Adrenal gland (tissue), 19 donors: ENCODE measurements at places on chromosomes 2 and 18.

- no peak for DNase-seq
Observed at GRCh38 chr2:214481204-214481603, 70.3 kb downstream of the VWC2L start.

DNA sequence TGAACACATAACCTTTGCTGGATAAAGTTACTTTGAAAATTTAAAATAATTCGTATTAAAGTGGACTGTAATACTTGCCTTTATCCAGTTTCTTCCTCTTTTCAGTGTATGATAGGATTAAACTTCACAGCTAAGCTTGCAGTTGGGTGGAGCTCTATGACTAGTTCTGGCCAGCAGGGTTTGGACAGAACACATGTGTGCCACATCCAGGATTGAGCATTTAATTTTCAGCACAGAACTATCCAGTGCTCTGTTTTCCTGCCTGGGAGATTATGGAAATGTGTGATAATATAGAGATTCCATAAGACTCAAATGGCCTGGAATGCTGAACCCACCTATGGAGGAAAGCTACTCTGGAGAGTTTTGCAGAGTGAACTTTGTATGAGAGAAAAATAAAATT is 200.2 kb downstream of the OSR1 start:
- DNase-seq, result no peak

GRCh38 chr2:106020821-106021661 is 173.1 kb downstream of the UXS1 start:
- peak; percentile 7 for DNase-seq

- DNase-seq, result no peak
Observed at GRCh38 chr2:238839428-238839827, 8.5 kb upstream of the TWIST2 start.

DNA sequence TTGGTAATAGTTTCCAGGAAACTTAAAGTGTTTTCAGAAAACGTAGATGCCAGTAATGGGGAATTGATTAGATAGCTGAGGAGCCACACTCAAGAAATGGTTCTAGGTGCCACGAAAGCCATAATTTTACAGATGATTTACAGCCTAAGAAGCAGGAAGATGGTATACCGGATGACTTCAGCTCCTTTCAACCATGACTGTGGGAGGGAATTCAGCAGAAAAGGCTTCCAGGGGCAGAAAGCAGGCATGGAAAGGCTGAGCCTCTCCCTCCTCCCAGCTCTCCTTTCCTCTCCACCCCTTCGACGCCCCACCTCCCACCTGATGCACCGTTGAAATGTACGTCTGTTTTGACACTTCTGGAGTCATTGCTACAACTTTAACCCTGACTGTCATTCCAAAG is 68.6 kb upstream of the SMIM21 start:
- DNase-seq, result no peak

- DNase-seq, result no peak
Observed at GRCh38 chr2:171244970-171245782, 84.5 kb upstream of the TLK1 start.

- no peak for DNase-seq
Observed at GRCh38 chr18:50749945-50750344, 69.9 kb downstream of the MRO start.

DNA sequence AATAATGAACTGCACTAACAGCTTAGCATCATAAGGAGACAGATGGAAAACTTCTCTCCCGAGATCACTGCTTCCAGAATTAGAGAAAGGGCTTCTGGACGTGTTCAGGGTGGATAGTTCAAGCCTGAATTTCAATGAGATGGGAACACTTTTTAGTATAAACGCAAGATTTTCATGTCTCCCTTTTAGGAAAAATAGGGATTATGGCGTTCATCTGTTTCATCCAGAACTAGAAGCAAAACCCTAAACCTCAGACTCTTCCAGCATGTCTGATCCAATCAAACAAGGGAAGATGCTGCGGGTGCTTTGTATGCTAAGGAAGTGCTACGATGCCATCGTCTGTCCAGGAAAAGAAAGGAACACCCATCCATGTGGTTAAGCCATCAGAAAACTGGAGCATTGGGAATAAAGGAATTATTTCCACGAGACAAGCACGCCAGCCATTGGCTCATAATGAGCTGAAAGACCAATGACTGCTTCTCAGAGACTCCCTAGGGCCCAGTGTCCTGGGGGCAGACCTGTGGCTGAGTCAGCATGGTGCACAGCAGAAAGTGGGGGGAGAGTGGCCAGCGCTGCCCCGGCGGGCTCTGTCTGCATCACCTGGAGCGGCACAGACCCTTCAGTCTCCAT is 65.9 kb upstream of the AFF3 start:
- DNase-seq, result no peak

GRCh38 chr2:102663381-102663780 is 44.0 kb downstream of the SLC9A2 start:
- DNase-seq, result no peak

GRCh38 chr2:182477774-182478173 is 50.9 kb upstream of the PDE1A start:
- DNase-seq, result no peak

DNA sequence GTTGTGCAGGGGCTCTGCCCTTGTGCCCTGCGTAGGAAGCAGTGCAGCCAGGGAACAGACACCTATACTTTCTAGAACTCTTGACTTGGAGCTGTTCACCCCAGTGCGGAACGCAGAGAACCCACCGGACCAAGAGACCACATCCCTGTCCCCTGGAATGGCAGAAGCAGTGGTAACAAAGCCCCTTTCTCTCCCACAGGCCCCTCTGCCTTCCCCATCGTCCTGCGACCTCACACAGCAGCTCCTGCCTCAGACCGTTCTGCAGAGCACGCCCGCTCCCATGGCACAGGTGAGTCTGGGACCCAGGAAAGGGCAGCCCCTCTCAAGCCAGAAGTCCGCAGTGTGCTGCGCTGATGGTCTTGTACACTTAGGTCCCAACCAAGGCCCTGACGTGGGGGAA is 24.6 kb upstream of the RPL31 start:
- no peak for DNase-seq

DNA sequence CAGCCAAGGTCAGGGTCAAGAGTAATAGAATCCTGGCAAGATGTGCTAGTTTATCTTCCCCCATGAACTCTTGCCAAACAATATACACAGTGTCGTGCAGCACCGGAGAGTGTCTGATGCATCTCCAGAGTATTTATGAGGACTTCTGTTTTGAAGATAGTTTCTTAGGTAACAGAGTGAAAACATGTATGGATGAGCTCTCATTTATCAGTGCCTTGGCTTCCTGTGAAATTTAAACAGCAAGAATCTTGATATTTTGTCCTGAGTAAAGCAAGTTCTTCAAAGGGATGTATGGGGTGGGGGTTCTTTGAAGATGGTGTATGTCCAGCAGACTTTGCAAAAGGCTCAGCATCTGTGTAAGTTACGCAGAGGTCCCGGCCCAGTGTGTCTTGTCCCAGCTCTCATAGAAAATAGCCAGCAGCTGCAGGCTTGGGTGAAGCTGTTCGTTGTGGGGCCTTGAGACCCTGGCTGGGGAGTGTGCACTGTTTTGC is 361.0 kb upstream of the NT5C1B start:
- DNase-seq, result peak; percentile 38

DNA sequence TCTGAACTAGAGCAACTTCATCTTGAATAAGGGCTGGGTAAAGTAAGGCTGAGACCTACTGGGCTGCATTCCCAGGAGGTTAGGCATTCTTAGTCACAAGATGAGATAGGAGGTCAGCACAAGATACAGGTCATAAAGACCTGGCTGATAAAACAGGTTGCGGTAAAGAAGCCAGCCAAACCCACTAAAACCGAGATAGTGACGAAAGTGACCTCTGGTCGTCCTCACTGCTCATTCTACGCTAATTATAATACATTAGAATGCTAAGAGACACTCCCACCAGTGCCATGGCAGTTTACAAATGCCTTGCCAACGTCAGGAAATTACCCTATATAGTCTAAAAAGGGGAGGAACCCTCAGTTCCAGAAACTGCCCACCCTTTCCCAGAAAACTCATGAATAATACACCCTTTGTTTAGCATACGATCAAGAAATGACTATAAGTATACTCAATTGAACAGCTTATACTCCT is 109.1 kb downstream of the FIGN start:
- DNase-seq, result no peak

GRCh38 chr2:240989451-240990265 is 8.8 kb upstream of the SNED1 start:
- DNase-seq, result peak; percentile 31

DNA sequence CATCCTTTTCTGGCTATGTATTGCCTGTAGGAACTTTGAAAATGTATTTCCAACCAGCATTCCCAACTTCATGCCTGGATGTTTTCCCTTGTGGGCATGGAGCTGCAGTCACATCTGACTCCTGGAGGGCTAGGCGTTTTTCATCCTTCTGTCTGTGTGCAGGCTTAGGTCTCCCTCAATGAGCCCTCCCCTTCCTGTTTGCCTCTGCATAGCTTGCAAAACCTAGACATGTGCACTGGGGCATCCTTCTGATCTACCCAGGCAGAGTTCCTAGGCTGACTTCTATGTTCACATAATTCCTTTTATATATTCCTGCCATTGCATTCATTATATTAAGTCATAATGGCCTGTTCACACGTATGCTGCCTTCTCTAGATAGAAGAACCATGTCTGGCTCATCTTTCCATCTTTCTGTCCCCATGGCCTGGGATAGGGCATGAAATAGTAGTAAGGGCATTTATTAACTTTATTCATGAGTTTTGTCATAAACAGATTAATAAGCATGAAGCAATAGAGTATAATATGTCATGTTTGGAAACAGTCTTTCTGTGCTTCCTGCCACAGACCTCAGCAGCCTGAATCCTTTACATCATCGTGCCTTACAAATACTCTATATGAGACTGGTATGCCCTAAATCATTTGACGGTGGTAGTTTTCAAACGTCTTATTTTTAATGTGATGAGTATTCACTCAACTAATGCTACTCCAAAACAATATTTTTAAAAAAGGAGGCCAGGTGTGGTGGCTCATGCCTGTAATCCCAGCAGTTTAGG is 195.6 kb downstream of the TGIF1 start:
- no peak for DNase-seq

GRCh38 chr18:64164883-64165282 is 16.0 kb upstream of the LINC00305 start:
- no peak for DNase-seq

GRCh38 chr2:120638450-120638849 is 97.2 kb upstream of the GLI2 start:
- no peak for DNase-seq

GRCh38 chr2:120590841-120591240 is 144.8 kb upstream of the GLI2 start:
- DNase-seq, result no peak

DNA sequence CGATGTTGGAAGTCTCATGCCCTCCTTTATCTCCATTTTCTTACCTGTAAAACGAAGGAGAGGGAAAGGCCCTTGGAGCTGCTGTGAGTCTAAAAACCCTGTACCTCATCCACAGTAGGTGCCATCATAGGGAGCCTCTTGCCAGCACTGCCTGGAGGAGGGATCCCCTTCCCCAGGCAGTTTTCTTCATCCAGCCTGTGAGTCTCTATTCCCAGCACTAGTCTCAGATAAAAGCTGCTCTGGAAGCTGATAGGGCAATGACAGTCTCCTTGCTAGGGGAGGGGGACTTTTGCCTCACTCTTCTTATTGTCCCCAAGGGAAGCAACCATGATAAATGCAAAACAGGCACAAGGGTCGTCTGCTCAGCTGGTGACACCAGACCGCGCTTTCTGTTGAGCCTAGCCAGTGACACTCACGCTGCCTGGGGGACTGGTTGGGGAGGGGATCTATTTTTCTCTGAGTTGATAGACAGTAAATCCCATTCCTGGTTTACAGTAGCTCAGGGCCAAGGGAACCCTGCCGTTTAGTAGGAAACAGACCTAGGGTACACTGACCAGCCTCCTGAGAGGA is 139.5 kb upstream of the NABP1 start:
- no peak for DNase-seq

GRCh38 chr2:193966590-193966989 is 1690.4 kb upstream of the SLC39A10 start:
- DNase-seq, result no peak

GRCh38 chr2:207914716-207915115 is 110.6 kb downstream of the PLEKHM3 start:
- no peak for DNase-seq

GRCh38 chr2:197516393-197516761 is 511 bp downstream of the MOB4 start:
- DNase-seq, result peak; percentile 36

DNA sequence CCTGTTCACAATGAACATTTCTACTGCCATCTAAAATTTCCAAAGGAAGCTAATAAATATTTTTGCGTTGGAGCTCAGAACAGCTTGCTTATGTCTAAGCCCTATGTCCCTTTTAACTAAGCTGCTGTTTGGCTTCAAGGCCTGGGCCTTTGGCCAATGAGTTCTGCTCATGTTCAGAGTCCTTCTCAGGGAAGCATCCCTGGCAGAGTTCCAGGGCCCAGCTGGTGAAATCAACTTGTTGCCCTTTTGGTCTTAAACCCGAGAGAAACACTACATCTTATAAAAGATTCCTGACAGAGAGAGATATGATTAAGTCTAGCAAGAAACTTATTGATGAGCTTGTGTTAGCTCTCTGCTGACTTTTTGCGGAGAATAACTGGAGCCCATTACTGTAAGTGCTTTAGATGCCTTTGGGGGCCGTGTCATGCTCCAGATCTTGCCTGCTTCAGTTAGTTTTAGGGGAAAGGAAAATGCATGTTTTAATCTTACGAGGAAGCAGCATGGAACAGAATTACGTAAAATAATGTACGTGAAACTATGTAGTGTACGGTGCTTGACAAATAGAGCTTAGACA is 102.5 kb upstream of the NOSTRIN start:
- peak; percentile 95 for DNase-seq

GRCh38 chr2:41779888-41780287 is 267.9 kb upstream of the PKDCC start:
- DNase-seq, result no peak

DNA sequence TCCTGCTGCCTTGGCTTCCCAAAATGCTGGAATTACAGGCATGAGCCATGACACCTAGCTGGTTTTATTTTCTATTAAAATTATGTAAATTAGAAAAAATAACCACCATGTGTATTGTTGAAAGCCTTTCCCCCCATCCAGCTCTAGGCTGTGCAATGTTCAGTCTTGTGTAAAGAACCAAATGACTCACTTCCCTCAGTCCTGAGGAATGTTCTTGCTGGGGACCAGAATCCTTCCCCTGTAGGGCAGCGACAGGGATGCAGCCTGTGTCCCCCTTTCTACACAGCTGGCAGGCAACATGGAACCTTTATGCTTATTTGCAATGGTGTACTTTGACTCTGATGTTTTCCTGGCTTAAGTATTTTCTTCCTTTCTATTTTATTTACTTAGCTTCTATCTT is 29.4 kb downstream of the AOX1 start:
- no peak for DNase-seq

GRCh38 chr2:182228073-182228473 is 198.8 kb downstream of the PDE1A start:
- DNase-seq, result no peak

- no peak for DNase-seq
Observed at GRCh38 chr2:240322991-240323390, 112.5 kb upstream of the GPC1 start.
